ENCODE measurements at places on chromosomes 7 and 10.

DNA sequence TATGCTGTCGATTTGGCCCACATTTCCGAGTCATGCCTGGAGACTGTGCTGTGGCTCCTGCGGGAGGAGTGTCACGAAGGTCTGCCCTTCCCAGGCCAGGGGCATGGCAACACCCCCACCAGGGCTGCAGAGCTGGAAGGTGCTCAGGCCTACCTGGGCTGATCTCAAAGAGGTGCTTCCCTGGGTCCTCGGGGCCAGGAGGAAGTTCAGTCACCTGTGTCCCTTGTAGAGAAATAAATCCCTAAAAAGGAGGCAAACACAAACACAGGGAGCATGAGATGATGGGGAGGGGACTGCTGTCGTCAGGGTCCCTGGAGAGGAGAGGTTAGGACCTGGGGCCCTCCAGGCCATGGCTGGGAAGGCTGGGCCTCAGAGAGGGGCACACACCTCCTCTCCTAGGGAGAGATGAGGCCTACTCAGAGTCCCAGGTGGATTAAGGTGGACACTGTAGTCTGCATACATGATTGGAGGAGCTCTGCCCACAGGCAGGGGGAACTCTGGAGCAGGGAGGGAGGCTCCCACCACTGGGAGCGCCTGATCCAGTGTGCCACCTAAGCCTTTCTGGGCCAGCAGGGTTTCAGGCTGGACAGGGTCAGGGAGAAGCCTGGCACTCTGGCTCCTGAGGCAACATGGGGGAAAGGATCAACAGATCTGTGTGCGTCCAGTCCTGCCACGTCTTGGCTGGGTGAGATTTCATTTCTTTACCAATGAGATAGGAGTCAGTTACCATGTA lies 49.4 kb downstream of the ARHGAP22 start:
- peak; percentile 62 for DNase-seq

- peak; percentile 91 for DNase-seq
These were observed 6.5 kb downstream of the VSIR start for GRCh38 chr10:71766717-71767419.

GRCh38 chr7:16684935-16685334 lies 39.0 kb downstream of the BZW2 start:
- no peak for DNase-seq

- DNase-seq, result no peak
These were observed 85.5 kb upstream of the ZNF800 start for GRCh38 chr7:127478024-127478355.

DNA sequence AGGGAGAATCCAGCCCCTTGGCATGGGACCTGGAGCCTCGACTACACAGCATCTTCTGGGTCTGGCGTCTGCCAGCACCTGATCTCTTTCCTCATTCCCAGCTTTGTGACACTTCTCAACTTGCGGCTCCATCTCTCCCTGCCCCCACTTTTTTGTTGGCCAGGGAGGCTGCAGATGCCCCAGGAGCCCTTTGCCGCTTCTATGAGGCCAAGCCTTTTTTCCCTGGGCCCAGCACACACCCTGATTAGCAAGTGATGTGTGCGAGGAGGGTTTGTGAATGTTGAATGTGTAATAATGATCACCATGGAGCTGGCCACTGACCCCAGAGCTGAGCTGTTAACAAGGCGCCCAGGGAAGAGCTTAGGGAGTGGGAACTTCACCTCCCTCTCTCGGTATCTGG lies 4.4 kb downstream of the EVX1 start:
- DNase-seq, result no peak

DNA sequence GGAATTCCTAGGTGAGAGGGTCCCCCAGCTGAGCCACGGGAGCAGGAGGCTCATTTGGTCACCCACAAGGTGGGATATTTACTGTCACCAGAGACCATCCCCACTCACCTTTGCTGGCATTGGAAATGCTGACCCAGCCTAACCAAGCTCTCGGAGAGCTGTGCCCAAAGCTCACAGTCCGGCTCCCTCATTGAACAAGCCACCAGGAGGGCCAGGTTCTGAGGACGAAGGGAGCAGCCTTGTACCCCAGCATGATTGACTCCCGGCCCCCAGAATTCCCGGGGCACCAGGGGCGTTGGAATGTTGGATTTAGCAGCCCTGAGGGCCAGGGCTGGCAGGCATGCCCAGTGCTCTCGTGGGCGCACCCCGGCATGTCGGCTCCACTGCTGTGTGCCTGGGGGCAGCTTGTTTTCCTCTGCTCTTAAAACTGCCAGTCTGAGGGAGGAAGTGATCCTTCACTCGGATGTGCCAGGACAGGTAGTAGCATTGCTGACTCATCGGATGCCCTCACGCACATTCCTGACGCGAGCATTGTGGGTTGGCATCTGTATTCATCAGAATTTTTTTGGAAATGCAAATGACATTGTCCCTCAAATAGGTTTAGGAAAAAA lies 23.3 kb downstream of the CLIP2 start:
- DNase-seq, result no peak

DNA sequence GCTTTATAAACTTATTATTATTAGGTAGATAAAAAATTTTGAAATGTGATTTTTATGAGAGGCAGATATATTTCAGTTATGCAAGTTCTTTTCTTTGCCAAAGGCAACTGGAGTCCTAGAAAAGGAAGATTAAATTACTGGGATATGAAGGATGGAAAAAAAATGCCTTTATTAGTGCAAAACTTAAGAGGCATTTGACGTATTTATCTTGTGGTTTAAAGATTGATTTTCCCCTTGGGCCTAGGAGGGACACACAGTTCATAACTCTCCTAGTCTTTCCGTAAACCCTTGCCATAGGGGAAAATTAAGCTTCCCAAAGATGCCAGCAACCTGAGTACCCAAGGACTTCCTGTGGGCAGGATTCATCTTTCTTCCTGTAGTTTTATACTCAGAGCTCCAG lies 3.1 kb upstream of the STEAP4 start:
- no peak for DNase-seq
